Hematopoietic multipotent progenitor cell treated with erythropoietin and hydrocortisone succinate and interleukin-3 and kit ligand, for 8 days (in vitro differentiated cells): ENCODE measurements at places on chromosomes 3 and 15.

DNA sequence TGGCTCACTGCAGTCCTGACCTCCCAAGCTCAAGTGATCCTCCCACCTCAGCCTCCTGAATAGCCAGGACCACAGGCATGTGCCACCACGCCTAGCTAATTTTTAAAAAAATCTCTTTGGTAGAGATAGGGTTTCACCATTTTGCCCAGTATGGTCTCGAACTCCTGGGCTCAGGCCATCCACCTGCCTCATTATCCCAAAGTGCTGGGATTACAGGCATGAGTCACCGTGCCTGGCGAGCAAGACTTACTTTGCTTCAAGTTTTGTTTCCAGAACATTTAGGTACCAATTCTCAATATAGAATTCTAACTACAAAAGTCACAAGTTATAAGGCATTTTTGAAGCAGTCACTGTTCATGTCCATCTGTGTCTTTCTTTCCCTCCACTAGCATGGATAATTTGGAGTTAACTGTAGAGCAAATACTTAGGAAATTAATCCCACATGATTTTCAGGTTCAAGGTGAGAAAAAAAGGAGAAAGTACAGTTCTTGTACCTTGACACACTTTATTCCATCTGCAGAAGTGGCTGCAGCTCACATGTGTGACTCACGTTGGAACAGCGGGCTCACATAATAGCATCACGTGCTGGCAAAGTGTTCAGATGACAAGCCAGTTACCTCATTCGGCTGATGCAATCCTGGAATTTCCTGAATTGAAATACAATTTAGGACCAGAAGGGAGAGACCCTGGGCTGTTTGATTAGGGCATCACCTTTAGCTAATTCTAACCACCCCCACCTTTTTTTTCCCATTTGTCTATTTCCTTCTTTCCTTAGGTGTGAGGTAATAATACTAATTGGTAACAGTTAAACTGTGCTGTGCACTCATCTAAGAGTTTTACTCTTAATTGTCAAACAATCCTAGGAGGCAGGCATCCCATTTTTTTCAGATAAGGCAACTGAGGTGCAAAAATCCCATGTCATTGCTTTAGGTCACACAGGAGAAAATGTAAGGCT lies 46.9 kb upstream of the NEDD4 start:
- DNase-seq = no peak

DNA sequence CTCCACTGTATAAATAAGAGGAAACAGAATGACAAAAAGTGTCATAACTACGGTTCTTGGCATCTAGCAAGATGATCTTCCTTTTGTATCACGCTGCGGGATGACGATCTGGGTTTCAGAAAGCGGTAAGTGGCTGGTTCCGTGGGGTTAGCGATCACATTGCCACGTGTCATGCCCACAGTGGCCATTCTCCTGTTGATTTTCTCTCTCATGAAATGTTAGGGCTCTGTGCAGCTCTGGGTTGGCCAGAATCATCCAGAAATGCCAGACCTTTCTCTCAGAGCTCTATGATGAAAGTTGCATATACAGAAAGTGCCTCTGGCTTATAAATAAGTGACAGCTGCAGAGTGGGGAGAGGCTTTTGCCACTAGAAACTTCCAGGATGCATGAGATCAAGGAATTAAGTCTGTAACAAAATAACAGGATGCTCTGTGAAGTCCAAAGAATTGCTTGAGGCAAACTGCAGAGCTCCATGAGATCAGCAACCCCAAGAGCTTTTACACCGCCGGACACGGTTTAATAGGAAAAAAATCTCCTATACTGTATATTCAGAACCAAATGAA lies 71.6 kb downstream of the ABTB1 start:
- no peak for DNase-seq

DNA sequence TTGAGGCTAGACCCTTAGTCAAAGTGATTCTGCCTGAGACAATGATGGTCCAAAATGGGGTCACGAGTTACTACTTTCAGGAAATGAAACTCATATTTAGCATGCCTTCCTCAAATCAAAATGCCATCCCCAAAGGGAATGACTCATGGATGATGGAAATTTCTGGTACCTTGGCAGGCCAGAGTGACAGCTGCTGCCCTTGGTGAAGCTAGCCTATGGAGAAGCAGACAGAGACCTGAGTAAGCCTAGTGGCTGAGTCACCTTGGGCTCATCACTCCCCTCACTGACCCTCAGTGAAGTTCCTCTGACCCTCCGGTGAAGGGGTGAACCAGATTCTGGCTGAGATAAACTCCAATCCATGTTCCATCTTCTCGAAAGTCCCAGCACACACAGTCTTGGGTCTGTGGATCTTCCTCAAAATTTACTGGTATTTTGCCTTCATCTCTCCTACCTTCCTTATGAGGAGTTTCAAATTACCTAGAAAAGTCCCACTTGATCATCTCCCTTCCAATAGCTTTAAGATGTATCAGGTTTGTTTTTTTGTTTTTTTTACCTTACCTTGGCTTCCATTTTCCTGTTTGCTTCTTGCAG lies 54.5 kb upstream of the ABHD17C start:
- DNase-seq = no peak

GRCh38 chr15:39692356-39693327 lies 90.0 kb downstream of the FSIP1 start:
- DNase-seq = no peak

- DNase-seq = no peak
Measured at GRCh38 chr3:143716731-143717130, 131.5 kb downstream of the SLC9A9 start.

GRCh38 chr3:99972380-99973104 lies 141.8 kb downstream of the FILIP1L start:
- DNase-seq = no peak

DNA sequence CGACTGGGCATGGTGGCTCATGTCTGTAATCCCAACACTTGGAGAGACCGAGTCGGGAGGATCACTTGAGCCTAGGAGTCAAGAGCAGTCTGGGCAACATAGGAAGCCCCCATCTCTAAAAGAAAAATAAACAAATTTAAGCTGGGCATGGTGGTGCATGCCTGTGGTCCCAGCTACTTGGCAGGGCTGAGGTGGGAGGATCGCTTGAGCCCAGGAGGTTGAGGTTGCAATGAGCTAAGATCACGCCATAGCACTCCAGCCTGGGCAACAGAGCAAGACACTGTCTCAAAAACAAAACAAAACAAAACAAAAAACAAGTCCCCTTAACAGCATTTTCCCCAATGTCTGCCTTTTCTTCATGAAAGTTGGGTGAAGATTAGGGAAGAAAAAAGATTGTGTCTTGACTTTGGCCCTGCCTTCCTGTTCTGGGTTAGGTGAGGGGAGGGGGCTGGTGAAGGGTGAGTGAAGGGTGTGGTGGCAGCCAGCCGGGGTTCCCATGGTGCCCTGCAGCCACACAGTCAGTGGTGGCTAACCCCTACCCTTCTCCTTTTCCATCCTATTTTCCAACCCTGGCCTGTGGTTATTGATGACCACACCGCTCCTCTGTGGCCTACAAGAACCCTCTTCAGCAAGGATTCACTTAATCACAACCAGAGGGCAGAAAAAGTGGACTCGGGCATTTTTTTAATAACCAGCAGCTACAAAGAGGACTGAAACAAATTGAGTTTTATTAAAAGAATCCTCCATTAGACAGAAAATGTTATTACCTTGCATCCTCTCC lies 28.4 kb upstream of the SMAD3 start:
- no peak for DNase-seq

GRCh38 chr3:149990423-149990948 lies 19.8 kb upstream of the PFN2 start:
- DNase-seq = no peak

GRCh38 chr3:19945969-19946831 lies 697 bp upstream of the RAB5A start:
- peak; percentile 16 for DNase-seq
